ENCODE measurements at places on chromosomes 12 and 14.
A peak's percentile ranks its signal among the peaks of the same experiment; 100 is the strongest.

DNA sequence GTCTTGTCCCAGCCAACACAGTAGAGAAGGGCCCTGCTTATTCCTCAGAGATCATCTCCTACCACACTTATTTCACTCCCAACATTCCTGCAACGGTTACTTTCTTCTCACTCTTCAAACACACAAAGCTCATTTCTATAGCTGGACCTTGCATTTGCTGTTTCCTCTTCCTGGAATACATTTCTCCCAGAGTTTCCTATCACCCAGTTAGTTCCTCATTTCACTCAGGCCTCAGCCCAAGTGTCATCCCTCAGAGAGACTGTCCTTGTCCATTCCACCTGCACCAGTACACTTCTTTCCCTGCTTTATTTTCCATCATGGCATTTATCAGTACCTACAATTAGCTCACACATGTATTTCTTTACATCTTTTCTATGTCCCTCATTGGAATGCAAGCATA is 14.7 kb upstream of the STK38L start:
- DNase-seq: no peak

- DNase-seq: no peak
These were observed 37.2 kb downstream of the APOBEC1 start for GRCh38 chr12:7628381-7628961.

GRCh38 chr12:19623751-19624399 is 184.6 kb downstream of the AEBP2 start:
- no peak for DNase-seq

- DNase-seq: no peak
These were observed 9.9 kb downstream of the PLBD2 start for GRCh38 chr12:113368331-113368730.

DNA sequence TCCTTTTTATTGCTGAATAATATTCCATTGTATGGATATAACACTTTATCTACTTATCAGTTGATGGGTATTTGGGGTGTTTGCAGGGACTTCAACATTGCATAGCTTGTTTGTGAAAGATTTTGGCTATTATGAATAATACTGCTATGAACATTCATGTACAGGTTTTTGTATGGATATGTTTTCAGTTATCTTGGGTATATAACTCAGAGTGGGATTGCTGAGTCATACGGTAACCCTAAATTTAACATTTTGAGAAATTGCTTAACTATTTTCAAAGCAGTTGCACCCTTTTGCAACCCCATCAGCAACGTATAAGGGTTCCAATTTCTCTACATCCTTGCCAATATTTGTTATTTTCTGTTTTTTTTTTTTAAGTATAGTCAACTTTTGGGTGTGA is 27.3 kb upstream of the HELB start:
- DNase-seq: no peak

- DNase-seq: no peak
These were observed 56.3 kb downstream of the SLC6A15 start for GRCh38 chr12:84856156-84856900.

- DNase-seq: no peak
These were observed 209.0 kb downstream of the TMTC3 start for GRCh38 chr12:88351146-88351545.

DNA sequence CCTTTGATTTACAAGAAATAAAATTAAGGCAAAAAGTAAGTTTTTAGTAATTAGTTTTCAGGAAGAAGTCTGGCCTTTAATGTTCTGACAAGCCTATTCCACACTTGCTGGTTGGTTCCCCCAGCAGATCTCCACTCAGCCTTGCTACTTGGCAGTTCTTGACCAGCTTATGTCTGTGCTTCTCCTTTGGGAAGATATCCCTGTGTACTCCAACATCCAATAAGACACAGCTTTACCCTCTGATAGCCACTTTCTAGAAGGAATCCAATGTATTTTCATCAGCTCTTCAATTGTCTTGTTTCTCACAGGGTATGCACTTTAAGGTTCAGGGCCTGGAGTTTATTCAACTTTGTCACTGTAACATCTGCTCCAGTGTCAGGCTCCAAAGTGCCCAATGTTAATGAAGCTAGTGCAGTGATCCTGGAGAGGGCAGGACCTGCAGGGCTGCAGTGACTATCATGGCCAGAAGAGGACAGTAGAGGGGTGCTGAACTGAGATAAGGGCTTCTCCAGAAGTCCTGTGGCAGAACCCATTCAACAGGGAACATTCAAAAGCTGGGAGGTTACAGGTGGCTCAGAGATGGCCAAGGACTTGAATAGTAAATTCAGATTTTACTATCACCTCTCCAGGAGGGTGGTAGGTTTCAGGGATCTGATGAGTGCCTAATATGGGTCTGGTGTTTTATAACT is 22.9 kb downstream of the JKAMP start:
- DNase-seq: peak; percentile 42

DNA sequence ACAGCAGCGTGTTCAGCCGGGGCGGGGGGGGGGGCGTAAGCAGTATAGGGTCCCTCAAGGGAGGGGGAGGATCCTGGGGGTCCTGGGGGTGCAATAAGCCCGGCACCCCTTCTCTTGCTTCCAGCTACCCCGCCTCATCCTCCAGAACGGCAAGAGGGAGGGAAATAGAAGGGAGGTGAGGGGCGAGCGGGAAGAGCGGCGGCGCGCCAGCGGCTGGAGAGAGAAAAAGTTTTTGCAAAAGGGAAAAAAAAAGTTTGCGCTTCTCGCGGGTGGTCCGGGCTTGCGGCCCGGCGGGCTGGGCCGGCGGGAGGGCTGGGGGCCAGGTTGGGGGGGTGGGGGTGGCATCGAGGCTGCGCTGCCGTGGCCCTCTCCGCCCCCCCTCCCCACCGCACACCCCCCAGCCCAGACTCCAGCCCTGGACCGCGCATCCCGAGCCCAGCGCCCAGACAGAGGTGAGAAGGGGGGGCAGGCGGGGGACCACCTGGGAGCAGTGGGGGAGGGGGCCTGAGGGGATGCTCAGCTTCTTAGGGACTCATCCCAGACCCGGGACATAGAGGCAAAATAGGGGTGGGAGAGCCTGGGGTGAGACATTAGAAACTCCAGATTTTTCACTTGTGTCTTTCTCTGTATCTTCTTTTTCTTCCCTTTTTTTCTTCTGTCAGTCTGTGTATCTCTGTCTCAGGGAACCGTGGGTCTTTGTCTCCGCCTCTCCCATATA is at the start of gene GLI1:
Gene GLI1 (plus strand): TSS at position 36 of the 718 bp plus-strand sequence. CDS start 3,907 bp downstream, outside the sequence.
- DNase-seq: peak; percentile 69

DNA sequence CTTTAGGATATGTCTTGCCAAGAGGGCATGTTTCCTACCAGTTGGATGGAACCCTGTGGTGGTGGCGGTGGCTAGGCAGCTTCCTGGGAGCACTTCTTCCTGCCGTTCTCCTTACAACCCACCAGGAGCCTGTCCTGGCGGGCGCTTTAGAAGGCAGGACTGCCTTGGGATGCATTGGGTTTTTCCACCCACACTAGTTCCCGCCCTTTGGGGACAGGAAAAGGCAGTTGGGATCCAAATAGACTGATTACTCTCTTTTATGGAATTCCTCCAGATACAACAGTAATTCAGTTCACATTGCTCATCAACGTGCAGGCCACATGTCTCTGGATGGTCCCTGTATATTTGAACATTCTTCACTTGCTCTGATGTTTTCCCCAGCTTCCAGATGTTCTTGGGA is 305.7 kb upstream of the SSTR1 start:
- no peak for DNase-seq

- DNase-seq: no peak
These were observed 31.8 kb downstream of the SLC8B1 start for GRCh38 chr12:113302886-113303640.

GRCh38 chr12:67268335-67268895 is 743 bp upstream of the CAND1 start:
- DNase-seq: peak; percentile 89

DNA sequence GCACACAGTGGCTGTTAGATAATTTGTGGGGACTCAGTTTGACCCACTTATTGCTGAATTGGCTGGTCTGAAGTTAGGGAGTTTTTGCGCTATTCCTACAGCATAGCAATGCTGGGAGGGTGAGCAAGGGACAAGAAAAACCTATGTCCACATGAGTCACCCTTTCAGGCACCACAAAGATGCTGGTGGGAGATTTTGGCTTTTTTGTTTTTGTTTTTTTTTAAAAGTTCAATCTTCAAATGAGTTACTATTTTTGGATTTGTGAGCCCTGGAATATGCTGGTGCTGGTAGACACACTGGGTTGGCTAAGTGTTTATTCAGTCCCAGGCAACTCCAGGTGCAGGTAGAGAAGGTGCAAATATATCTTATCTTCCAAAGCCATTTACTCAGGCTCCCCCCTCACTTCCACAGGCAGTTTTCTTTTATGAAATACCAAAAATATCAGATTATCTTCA is 143.4 kb downstream of the BTG1 start:
- DNase-seq: no peak

DNA sequence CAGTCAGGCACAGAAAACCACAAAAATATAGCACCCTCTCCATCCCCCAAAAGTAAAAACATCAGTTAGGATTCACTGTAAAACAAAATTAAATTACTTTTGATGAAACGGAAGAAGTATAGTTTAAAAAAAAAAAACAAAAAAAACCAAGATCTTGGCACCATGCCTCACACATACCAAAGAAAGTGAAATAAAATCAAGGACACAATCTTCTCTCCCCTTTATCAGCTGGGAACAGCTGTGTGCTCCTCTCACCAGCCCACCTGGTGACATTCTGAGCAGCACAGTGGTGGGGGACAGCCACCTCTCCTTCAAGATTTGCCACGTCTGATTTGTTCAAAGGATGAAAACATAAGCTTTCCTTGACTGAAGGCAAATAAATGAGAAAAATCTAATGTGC is 55.5 kb downstream of the ESR2 start:
- no peak for DNase-seq

GRCh38 chr14:20563971-20564370 is 3.1 kb upstream of the RNASE9 start:
- no peak for DNase-seq

- no peak for DNase-seq
These were observed 135.1 kb downstream of the PPM1H start for GRCh38 chr12:62799766-62800406.
